GM12878 (cell line): ENCODE measurements at places on chromosomes 6 and 20.

GRCh38 chr20:55935448-55936208 is 69.7 kb downstream of the CBLN4 start:
- no peak for DNase-seq

DNA sequence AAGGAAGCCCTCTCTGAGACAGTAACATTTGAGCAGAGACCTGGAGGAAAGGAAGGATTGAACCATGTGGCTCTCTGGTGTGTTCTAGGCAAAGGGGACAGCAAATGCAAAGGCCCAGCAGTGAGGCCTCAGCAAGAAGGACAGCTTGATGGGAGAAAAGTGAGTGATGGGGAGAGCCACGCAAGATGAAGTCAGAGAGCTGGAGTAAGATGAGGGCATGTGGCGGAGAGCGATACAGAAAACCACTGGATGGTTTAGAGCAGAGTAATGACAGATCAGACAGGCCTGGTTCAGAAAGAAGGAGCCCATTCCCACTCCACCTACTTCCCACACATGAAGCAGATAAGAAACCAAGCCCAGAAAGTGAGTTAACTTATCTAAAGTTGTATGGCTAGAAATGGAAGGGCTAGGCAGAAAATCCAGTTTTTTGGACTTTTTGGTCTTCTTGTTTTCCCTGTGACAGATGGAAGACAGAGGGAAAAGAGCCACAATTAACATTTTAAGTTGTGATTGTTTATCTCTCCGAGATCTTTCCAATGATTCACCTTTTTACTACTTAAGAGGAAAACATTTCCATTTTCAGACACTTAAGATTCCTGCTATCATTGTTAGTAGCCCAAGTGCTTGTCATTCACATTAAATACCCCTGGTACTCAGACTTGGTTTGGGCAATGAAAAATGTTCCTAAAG is 723 bp upstream of the SNPH start:
- DNase-seq = no peak

GRCh38 chr6:52361414-52361944 is 472 bp upstream of the PAQR8 start:
- DNase-seq = no peak

GRCh38 chr6:20286968-20287565 is 74.8 kb upstream of the MBOAT1 start:
- DNase-seq = no peak

DNA sequence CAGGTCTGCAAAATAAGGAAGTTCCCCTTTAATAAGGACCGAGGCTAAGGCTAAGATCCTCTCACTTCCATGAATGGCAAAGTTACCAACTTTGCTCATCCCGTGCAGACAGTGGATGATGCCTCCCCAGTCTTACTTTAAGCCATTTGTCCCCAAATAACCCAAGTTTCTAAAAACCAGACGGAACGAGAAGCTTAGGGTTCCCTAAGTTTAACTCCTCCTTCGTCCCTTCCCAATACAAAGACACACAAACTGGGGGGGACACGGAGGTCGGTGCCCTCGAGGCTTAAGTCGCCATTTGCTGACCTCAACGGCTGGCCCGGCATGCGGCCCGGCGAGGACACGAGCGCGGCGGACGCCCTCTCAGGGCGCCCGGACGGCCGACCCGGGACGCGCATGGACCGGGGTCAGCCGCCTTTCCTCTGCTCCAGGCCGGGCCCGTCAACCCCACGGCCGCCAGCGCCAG is 527 bp downstream of the FBXO30 start:
- DNase-seq = peak; percentile 20

DNA sequence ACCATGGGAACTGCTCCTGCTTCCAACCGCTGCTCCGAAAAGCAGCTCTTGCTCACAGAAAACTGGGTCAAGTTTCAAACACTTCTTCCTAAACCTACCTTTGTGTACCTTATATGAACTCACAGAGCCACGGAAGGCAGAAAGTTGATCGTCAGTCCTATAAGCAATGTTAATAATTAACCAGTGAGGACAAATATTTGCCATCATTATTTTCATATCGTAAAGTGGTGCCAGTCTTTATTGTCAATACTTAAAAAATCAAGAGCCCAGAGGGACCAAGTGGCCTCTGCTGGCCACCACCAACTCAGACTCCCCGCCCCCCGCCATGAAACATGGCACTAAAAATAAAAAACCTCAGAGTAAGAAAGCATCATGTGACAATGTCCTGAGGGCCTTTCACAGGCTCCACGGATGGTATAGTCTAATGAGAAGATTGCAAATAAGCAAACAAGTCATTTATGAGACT is 9.1 kb upstream of the PBOV1 start:
- no peak for DNase-seq

DNA sequence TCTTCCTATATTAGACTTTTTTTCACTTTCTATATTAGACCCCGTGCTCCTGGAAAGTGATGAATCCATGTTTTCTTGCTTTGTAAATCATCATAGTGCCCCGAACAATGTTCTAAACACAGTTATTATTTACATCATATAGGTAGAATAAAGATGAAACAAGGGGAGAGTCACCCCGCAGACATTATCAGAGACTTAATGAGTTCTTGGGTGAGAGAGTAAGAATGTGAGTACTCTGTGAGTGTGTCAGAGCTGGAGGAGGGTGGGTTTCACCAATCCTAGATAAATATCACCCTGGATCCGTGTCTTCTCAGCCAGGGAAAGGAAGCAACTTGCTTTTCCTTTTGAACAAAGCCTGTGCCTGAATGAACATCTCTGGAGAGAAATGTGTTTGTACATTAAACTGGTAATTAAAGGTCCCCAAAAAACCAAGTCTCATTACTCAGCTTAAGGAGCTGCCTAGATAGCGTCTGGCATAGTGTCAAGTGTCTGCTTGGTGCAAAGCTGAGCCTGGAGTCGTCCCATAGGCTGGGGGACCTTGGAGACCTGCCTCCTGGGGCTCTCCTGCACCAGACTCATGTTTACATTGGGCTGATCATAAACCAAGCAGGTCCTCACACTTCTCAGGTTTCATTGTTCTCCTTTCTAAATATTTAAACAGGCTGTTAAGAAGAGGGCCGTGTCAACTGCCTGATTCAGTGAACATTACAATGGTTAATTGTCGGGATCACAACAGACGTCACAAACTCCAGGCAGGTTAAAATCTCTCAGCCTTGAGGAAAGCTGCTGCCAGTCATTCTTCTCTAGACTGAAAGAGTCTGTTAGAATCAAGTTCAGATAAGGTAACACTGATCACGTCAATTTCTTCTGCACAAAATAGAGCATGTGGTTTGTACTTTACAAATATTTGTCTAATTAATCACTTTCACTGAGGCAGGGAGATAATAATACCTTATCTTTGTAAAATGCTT is 179.7 kb upstream of the MYLIP start:
- DNase-seq = no peak

- DNase-seq = no peak
Measured at GRCh38 chr6:14867802-14868201, 378.1 kb upstream of the JARID2 start.

DNA sequence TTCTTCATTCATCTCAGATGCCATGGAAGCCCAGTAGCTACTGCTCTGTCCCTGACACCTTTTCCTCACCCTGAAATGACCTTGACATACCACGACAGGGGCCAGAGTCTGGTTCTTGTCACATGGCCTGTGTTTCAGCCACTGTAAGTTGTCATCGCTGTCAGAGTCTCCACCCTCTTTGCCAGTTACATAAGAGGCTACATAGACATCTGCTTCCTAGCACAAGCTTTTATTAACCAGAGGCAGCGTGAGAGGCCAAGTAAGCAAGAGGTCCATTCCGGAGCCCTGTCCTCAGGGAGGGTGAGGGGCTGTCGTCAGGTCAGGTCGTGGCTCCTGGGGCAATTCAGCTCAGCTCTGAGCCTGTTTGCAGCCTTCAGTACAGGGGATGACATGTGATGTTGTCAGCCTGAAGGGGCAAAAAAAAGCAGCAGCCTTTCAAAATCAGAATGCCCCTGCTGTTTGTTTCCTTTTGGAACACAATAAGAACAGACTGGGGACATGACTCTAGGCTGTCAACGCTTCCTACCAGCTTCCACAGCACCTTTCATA is 146.3 kb downstream of the MTFR2 start:
- DNase-seq = no peak

- no peak for DNase-seq
Measured at GRCh38 chr20:13913131-13913530, 77.3 kb downstream of the SEL1L2 start.

GRCh38 chr6:104954190-104954797 is 2.6 kb upstream of the LIN28B start:
- DNase-seq = no peak

DNA sequence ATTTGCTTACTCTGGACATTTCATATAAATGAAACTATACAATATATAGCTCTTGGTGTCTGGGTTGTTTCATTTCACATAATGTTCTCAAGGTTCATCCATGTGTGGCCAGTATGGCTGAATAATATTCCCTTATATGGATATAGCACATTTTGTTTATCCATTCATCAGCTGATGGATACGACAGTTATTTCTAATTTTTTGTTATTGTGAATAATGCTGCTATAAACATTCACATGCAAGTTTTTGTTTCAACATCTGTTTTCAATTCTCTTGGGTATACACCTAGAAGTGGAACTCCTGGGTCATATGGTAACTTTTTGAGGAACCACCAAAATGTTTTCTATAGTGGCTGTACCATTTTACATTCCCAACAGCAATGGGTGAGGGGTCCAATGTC is 101.1 kb downstream of the CDK19 start:
- no peak for DNase-seq

GRCh38 chr6:168152980-168153379 is 74.0 kb upstream of the FRMD1 start:
- DNase-seq = no peak

DNA sequence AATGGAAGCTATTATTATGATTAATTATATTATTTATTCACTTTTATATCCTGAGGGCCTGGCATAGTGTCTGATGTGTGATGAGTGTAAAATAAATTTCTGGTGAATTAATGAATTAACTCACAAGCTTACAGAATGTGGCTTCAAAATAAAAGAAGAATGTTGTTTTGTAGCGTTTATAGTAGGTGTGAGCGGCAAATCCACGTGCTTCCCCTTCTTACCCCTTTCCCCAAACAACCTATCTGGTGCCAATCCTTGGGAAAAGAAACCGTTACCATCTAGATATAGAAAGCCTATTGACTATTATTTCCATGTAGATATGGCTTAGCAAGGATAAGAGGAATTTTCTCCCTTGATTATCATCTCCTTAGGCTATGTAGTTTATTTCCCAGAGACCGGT is 144.6 kb upstream of the CITED2 start:
- no peak for DNase-seq

- DNase-seq = no peak
Measured at GRCh38 chr20:64009811-64010387, 26.1 kb upstream of the C20orf204 start.

DNA sequence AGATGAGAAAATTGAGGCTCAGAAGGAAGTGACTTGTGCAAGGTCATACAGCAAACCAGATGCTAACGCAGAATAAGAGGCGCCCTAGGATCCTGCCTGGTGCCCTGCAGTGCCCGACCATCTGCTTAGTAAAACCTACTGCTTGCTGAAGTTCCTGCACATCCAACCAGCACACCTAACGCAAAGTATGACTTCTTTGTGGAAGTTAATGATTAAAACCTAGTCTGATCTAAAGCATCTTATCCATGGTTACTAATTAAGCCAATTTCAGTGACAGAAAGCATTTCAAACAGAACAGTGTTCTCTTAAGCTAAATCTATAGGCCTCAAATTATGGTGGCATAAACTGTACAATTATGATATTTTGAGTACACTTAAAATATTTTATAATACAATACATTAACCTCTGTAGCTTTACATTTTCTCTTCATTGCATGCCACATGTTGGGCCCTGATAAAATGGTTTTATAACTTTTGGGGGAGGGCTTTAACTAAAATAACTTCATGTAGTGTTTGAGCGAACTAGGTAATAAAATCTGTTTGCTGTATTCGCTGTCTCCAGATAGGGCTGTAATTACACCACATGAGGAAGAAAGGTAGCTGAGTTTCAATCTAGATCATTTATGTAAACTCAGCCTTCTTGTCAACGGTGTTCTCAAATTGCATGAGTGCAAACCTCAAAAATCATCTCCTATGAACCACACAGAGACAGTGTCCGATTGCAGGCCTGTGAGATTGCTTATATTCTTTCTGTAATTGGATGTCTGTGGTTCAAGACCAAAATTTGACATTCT is 37.5 kb upstream of the BEND3 start:
- no peak for DNase-seq

DNA sequence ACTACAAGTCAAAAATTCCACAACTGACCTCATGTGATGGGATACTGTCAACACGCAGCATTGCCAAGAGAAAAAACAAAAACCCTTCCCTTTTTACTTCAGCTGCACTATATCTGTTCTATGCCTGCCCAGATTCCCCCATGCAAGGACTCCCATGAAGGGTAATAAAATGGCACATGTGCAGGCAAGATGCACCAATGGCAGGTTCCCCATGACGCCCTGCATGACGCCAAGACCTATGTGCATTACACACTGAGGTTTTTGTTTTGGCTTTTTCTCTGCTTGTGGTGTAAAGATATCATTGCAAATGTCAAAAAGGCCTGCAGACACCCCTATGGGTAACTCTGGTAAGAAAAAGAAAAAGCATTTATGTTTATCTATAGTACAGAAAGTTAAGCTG is 403.4 kb downstream of the HDGFL1 start:
- no peak for DNase-seq

DNA sequence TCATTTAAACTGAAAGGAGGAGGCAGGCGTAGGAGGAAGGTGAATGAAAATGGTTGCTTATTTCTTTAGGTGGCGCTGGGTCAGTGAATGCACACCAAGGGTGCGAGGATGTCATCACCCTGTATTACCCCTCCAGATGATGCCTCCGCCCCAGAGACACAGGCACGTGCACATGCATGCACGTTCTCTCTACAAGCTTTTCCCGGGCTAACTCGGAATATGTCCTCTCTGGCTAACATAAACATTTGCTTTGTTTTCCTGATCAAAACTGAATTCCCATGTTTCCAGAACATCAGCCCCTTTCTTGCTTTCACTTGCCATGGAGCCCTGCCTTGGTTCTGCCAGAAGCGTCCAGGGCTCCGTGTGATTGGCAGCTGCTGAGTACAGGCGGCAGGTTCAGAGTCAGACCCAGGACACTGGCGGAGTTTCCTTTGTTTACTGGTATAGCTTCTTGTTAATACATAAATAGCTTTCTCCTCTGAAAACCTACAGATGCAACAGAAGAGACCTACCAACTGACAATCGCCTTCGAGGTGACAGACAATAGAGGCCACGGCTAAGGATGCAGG is 131.2 kb upstream of the RPS6KA2 start:
- DNase-seq = no peak

GRCh38 chr6:166029506-166029905 is 138.1 kb downstream of the TBXT start:
- peak; percentile 8 for DNase-seq

GRCh38 chr6:65938000-65938399 is 231.0 kb upstream of the EYS start:
- no peak for DNase-seq

- no peak for DNase-seq
Measured at GRCh38 chr6:53216301-53216700, 67.7 kb upstream of the GCM1 start.

- no peak for DNase-seq
Measured at GRCh38 chr6:46949632-46950280, 28.0 kb upstream of the ADGRF5 start.

GRCh38 chr6:14713008-14713960 is 532.6 kb upstream of the JARID2 start:
- no peak for DNase-seq

GRCh38 chr6:156794546-156795354 is 17.6 kb downstream of the ARID1B start:
- no peak for DNase-seq
